Stimulated activated CD8-positive, alpha-beta memory T cell treated with anti-CD3 and anti-CD28 coated beads, Interleukin-4, amount 100 ng/mL, for 1 hour (primary cell): ENCODE measurements at places on chromosomes 11 and 22.

GRCh38 chr11:115226556-115226955 lies 277.7 kb downstream of the CADM1 start:
- DNase-seq: no peak

- no peak for DNase-seq
These were observed 69.2 kb downstream of the SCN3B start for GRCh38 chr11:123585206-123585605.

DNA sequence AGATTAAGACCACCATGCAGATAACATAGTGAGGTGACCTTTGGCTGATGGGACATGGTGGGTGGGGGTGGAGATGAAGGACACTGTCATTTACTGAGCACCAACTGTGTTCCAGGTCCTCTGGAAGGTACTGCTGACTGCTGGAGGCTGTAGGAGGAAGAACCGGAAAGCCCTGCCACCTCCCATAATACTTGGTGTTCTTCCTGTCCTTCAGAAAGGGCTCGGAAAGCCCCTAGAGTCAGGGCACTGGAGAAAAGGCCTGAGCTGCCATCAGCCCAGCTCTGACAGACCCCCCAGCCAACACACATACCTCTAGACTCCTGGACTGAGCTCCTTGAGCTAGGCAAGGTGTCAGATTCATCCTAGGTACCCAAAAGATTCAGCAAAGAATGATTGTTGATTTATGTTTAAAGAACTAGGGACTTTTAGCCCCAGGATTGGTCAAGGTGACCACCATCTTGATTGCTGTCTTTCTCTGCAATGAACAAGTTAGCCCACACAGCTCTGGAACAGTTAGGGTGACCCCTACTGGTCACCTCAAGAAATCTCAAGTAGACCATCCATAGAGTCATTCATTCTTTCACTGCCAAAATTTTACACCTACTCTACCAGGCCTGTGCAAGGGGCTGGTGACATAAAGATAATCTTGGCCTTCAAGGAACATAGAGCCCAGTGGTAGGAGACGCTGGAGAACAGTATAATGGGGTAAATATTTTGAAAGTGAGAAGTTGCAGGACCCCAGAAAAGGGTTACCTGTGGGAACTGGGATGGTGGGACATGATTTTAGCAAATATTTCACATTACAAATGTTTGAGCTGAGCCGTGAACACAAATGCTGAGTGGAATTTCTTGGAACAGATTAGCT lies 39.4 kb downstream of the IRAG1 start:
- DNase-seq: no peak

GRCh38 chr22:22924369-22925145 lies 36.9 kb downstream of the IGLL5 start:
- no peak for DNase-seq

DNA sequence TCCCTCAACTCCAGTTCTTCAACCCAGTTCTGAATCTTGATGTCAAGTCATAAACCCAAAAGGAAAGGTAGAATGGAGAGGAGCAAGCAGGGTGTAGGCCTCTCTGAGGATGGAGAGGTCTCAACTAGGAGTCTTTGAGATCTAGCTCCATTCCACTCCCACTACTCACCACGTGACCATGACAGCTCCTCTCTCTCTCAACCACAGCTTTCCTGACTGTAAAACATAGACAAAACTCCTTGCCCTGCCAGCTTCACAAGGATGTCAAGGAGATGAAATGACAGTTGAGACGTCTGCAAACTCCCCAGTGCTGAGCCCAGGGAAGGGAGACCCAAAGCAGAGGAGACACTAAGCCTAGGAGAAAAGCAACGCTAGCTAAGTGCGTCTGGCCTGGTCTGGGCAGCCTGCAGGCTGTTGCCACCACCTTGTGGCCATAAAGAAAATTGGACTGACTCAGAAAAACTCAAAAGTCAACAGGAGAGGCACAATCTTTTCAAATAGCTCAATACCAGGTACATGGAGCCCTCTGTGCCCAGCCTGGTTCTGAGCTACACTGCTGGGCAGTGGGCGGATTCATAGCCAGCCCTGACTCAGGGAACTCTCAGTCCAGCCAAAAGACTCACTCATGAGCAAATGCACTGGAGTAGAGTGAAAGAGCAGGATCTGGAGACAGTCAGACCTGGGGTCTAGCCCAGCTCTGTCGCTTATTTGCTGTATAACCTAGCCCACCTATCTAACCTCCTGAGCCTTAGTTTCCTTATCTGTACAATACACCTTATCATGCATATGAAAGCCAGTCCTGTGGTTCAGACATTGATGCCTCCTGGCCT lies 3.4 kb downstream of the CLPB start:
- DNase-seq: no peak

DNA sequence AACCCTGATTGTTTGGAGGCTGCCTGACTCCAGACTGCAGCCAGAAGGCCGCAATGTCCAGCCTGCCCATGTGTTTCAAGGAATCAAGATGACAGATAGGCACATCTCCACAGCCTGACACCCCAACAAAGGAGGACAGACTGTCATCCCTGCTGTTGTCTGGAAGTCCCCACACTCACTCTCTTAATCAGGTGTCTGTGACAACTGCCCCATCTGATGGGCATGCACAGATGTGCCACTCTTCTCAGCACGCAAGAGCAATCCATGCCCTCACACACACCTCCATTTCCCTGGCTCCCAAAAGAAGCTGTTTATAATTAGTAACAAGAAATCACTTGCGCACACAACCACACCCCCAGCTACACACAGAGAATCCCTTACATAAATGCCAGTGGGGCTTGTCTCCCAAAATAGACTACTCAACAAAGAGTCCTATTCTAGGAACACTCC lies 117.6 kb downstream of the C11orf58 start:
- DNase-seq: no peak
